ENCODE measurements at places on chromosomes 5 and 9. TPM values are rescaled to one million over a fixed set of nuclear protein-coding genes. Genes with fewer than 3 reads are reported as not detected.

DNA sequence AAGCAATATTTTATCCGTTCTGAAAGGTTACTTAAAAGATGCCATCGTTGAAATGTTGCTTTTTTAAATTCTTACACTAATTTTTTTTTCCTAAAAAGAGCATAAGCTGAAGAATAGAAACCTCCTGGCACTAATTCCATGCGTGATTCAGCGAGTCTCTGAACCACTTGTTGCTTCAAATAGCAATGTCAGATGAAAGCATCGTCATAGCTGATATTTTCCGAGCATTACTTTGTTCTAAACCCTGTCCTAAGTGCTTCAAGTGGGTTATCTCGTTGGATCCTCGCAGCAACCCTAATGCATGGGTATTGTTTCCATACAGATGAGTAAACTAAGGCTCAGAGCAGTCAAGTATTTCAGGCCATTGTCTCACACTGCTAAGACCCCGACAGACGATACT lies 79.7 kb downstream of the CDH6 start:
- DNase-seq = no peak

DNA sequence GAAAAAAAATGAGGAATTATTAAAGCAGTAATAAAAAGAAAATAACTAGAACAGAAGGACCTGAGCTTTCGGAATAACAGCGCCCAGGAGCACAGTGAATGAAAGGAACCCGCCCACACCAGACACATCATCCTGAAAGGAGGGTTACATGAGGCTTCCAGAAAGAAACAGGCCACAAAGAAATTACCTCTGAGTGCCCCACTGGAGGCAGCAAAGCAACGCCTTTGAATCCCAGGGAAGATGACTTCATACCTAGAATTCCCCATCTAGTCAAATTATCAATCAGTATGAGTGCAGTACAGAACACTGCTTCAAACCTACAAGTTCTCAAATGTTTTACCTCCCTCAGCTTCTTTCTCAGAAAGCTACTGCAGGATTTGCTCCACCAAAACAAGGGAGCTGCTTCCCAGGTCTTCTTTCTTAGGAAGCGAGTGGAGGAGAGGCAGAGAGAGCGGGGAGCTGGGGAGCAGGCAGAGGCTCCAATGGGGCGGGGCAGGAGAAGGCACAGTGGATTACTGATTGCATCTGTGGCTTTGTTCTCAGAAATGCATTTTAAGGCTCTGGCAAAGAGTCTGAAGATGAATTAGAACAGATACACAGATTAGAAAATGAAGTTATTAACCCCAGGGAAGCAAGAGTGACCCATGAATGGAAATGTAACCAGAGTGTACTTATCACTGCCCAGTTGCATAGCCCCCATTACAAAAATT lies 87.1 kb downstream of the SEMA4D start:
- DNase-seq = no peak

The ST8SIA4 gene
- not detected for total RNA-seq

The PCDHAC2 gene
- total RNA-seq = 5.4 TPM

Measured in H9 (cell line).